ENCODE measurements at places on chromosomes 16 and 17. TPM values are rescaled to one million over a fixed set of nuclear protein-coding genes. Genes with fewer than 3 reads are reported as not detected.

- no peaks in the 10 kb centered on the region for H3K27me3 ChIP-seq
- no peak overlapping the region for H3K4me3 ChIP-seq
These were observed 40.1 kb upstream of the C1QL1 start for GRCh38 chr17:45008216-45008615.

DNA sequence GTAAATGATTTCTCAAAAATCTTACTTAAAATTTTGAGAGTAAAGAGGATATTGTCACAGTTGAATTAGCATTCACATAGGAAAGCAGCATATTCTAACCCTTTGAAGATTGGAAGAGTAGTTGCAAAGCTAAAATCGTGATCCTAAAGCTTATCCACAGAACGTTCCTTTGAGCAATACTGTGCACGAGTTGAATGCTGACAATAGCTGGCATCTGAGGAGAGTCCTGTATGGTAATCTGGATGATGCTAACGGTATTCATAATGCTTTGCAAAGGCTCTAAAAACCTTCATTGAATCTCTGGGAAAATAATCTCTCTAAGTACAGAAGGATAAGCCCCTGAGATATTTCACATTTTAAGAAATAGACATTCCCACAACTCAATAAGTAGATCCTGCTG lies 354.6 kb downstream of the CDH8 start:
- no peaks in the 10 kb centered on the region for H3K27me3 ChIP-seq
- no peak overlapping the region for H3K27ac ChIP-seq
- no peaks in the 10 kb centered on the region for H3K36me3 ChIP-seq
- H3K4me3 ChIP-seq: no peak overlapping the region
- no peak for DNase-seq
- H3K4me1 ChIP-seq: no peaks in the 10 kb centered on the region

GRCh38 chr17:7294614-7295153 lies at the start of gene YBX2:
Gene YBX2, minus strand, starts transcription at chr17:7294639. Its CDS starts 139 bp downstream, at chr17:7294500.
- H3K27ac ChIP-seq: no peak within 1 kb of the TSS
- H3K4me3 ChIP-seq: no peak within 1 kb of the TSS
- H3K4me1 ChIP-seq: peaks cover 4% of the 10 kb centered on the region
- DNase-seq: peak; percentile 46
- no peaks in the 10 kb centered on the region for H3K36me3 ChIP-seq
- no peaks in the 10 kb centered on the region for H3K27me3 ChIP-seq

DNA sequence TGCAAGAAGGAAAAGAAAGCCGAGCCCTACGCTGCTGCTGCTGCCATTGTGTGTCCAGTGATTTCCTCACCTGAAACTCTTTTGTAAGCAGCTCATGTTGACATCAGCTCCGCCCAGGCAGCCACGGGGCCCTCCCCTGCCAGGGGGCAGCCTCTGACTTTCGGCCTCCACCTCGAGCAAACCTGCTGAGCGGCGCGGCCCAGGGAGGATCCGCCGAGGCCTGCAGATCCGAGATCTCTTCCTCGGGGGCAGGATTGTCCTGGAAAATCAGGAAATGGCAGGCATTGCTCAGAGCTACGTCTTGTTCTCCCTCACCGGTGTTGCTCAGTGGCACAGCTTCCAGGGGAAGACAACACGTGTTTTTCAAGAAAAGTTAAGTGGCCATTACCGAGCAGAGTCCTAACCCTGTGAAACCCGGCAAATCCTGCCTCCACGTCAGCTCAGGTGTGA lies 35.6 kb upstream of the ZNF750 start:
- peaks cover 8% of the 10 kb centered on the region for H3K4me1 ChIP-seq
- H3K27ac ChIP-seq: no peak overlapping the region
- no peaks in the 10 kb centered on the region for H3K36me3 ChIP-seq
- DNase-seq: no peak

The CLDN7 gene
- not detected for total RNA-seq

The PITPNM3 gene
- total RNA-seq: 0.04 TPM

GRCh38 chr16:87274794-87275193 lies 42.4 kb downstream of the C16orf95 start:
- no peak overlapping the region for H3K27ac ChIP-seq
- H3K27me3 ChIP-seq: no peaks in the 10 kb centered on the region
- DNase-seq: no peak
- no peaks in the 10 kb centered on the region for H3K36me3 ChIP-seq
- H3K4me1 ChIP-seq: no peaks in the 10 kb centered on the region
- no peak overlapping the region for H3K4me3 ChIP-seq

The TEDC2 gene
- total RNA-seq: 6.4 TPM

GRCh38 chr16:60651346-60651745 lies 1384.9 kb downstream of the CDH8 start:
- no peaks in the 10 kb centered on the region for H3K4me1 ChIP-seq
- no peaks in the 10 kb centered on the region for H3K36me3 ChIP-seq
- H3K27ac ChIP-seq: no peak overlapping the region

GRCh38 chr17:39261286-39261685 lies 35.5 kb upstream of the STAC2 start:
- no peaks in the 10 kb centered on the region for H3K27me3 ChIP-seq
- DNase-seq: peak; percentile 79
- H3K36me3 ChIP-seq: peaks cover 5% of the 10 kb centered on the region
- no peak overlapping the region for H3K4me3 ChIP-seq
- H3K27ac ChIP-seq: no peak overlapping the region
- H3K4me1 ChIP-seq: no peaks in the 10 kb centered on the region

The SLC35G6 gene
- not detected for total RNA-seq

The HOXB2 gene
- not detected for total RNA-seq

DNA sequence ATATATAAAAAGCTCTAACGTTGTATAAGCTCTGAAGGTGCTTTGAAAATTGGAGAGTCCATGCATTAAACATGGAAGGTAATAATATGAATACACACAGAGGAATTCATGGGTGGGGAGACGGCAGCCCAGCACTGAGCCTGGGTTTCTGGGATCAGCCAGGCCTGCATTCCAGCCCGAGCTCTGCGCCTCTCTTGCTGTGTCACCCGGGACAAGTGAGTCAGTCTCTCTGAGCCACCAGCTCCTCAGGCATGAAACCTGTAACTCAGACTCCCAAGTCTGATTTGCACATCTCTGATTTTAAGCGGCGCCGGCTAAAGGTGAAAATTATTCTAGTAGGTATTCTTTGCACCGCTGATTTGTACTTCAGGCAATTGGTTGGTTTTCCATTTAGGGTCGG lies 238.8 kb downstream of the MRTFB start:
- H3K36me3 ChIP-seq: no peaks in the 10 kb centered on the region
- peak overlapping the region; percentile 96 for H3K4me3 ChIP-seq
- peak overlapping the region; percentile 93 for H3K27ac ChIP-seq
- peak; percentile 79 for DNase-seq
- H3K27me3 ChIP-seq: no peaks in the 10 kb centered on the region
- H3K4me1 ChIP-seq: peaks cover 92% of the 10 kb centered on the region

Measured in Karpas-422 (cell line).